Activated T-helper 1 cell treated with anti-CD3 and anti-CD28 coated beads, Interleukin-2, amount 50 U/mL, for 16 hours (primary cell): ENCODE measurements at places on chromosomes 7 and 10.
A peak's percentile ranks its signal among the peaks of the same experiment; 100 is the strongest.

DNA sequence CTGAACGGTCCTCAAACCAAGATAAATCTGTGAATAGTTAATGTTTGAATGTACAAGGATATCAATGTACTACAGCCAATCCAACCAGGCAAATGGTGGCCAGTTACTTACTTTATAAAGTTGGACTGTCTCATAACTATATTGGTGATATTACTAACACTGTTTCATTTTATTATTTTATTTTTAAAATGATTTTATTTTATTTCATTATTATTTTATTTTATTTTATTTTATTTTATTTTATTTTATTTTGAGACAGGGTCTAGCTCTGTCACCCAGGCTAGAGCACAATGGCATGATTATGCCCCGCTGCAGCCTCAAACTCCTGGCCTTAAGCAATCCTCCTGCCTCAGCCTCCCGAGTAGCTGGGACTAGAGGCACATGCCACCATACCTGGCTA, 6.8 kb downstream of the IL15RA start:
- DNase-seq = no peak

DNA sequence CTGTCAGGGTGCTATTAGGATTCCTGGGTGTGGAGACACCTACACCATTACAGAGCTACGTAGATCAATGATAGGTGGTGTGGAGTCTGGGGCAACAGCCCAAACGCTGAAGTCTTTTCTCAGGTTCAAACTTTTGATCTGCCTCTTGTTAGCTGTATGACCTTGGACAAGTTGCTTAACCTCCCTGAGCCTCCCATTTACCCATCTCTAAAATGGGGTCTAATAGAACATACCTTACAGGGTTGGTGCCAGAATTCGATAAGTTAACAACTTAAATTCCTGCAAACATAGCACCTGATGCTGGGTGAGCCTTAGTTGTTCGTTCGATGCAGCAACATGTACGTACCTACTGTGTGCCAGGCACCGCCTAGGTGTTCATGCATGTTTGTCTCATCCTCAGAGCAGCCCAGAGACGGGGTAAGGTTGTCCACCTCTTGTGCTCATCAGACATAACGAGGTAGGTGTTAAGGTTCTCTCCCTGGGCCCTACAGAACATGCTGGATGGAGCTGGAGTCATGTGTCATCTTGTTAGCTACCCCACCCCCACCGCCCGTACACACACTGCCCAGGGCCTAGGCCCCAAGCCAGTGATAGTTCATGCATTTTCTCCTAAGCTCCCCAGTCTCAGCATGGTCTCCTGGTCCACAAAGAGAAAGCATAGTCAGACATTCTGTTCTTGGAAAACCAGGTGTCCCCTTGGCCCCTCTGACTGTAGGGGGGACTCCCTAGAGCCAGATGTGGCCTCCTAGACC, 41.0 kb upstream of the SLC29A3 start:
- DNase-seq = no peak

GRCh38 chr10:5775685-5776084, 37.5 kb downstream of the GDI2 start:
- peak; percentile 66 for DNase-seq

- DNase-seq = no peak
Observed at GRCh38 chr7:145718129-145718528, 398.5 kb upstream of the CNTNAP2 start.

GRCh38 chr10:24237801-24238395, 29.0 kb downstream of the KIAA1217 start:
- no peak for DNase-seq

- no peak for DNase-seq
Observed at GRCh38 chr7:29123626-29124190, 22.6 kb downstream of the CPVL start.

- no peak for DNase-seq
Observed at GRCh38 chr7:132376361-132377013, 199.8 kb downstream of the PLXNA4 start.

GRCh38 chr10:22003964-22004281, 393 bp upstream of the DNAJC1 start:
- DNase-seq = no peak

GRCh38 chr10:43960981-43961380, 312.3 kb upstream of the ZNF32 start:
- no peak for DNase-seq

DNA sequence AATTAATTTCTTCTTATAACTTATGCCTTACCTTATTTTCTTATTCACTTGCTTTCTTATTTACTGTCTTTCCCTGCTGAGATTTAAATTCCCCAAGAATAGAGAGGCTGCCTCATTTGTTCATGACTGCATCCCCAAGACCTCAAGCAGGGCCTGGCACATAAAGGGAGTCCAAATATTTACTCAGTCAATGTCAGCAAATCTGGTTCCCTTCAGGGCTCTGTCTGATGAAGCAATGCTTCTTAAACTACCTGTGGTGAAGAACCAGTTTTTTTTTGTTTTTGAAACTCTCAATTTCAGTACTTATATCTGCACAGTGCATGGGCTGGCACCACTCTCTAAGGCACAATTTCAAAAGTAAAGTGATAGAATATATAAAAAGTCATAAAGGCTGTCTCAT, 4.7 kb downstream of the ZNF239 start:
- no peak for DNase-seq
